Activated CD4-positive, alpha-beta memory T cell treated with anti-CD3 and anti-CD28 coated beads for 36 hours (primary cell): ENCODE measurements at places on chromosomes 7 and 10.

DNA sequence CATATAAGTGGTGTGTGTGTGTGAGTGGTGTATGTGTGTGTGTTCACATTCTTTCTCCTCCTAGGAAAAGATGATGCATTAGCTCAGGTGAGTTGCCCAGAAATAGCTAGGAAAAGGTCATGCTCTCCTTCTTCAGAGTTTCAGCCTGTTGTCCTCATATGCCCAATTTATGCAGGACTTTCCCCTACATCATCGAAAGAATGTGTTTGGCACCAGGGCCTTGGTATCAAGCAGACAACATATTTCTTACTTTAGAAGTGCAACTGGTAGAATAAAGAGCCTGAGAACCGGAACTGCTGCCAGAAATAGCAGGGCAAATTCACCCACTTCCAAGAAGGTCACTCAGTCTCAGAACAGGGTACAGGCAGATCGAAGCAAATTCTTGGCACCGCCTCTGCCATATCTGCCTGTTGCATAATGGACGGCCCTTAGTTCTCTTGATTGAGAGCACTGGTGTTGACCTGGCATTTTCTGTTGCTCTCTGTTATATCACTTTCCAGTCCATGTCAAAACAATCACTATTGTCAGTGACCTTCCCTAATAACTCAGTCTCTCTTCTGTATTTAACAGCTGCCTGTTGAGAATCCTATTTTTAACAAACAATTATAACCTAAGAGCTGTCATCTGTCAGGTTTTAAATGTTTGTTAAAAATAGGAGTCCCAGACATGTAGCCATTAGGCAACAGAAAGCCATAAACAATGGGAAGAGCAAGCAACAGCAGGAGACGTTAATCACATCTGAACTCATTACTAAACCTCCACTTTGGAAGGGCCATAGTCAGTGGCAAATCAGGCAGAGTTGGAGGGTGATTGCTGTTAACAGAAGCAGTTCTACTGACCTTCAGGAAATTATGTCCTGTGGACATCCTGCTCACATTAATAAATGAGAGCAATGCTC, 20.7 kb downstream of the ADRB1 start:
- DNase-seq = no peak

GRCh38 chr7:131241386-131241785, 86.3 kb upstream of the MKLN1 start:
- DNase-seq = no peak

DNA sequence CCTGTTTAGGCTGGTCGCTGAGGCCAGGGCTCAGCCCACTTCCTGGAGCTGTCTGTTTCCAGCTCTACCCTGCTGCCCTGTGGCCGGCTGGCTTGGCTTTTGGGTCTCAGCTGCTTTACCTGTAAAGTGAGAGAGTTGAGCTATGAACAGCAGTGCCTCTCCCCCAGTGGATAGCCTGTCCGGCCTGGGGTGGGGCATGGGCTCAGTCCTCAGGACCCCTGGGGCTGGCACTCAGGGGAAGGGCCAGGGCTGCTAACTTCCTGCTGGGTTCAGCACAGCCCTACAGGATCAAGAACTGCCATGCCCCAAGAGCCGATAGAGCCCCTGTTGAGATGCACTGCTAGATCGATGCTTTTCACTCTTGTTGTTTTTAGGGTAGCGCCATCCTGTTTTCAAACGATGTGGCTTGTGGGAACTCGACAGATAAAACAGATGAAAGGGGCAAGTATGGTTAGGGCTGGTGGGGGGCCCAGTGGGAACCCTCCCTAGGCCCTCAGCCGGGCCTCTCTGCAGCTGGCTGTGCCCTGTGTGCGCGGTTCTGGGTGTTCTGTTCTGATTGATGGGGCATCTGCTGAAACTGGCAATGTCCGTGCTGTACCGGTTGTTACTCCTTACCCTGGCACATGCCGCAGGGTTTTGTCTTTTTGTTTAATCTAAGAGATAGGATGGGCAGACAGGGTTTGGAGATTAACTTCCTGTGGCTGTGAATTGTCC, 10.0 kb upstream of the SFRP5 start:
- DNase-seq = peak; percentile 17

DNA sequence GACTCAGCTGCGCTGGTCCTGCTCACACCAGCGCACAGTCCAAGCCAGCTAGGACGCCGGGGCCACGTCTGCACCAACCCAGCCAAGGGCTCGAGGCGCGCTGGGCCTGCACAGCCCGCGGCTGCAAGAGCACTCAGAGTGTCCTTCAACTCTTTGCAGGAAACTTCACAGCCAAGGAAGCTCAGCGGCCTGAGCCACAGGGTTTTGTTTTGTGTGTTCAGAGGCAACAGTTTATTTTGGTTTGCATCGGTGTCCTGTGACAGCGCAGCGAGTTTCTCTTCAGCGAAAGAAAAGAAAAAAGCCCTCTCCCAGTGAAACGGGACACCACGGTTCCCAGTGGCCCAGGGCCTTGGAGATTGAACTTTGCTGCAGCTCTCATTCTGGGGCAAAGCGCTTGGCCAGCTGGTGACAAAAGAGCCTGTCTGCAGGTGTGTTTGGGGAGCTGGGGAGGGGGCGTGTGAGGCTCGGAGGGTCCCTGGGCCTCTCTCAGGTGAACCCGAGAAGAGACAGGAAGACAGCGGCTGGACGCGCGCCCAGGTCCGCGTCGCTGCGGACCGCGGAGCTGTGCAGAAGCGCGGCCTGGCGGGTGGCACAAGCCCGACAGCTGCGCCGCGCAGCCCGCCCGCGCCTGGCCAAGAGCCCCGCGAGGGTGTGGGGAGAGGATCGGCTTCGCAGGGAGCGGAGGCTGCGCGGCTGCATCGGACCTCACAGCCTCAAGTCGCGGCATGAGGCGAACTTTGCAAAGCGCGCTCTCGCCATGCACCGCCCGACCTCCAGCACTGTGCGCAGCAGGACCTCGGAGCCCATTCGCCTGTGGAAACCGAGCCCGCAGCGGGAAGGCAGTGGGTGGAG, 922 bp downstream of the CXCL12 start:
- no peak for DNase-seq

DNA sequence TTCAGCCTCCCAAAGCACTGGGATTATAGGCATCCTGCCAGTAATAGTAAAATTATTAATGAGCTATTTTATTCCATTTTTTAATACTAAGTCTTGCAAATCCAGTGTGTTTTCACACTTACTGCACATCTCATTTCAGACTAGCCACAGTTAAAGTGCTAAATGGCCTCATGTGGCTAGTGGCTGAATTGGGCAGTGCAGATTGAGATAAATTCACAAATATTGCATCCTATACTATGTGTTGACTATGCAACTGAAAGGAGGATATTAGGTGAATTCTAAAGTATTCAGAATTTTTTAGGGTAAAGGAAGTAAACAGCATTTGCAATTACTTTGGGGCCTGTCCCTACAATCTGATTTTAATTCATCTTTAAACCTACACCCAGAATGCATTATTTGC, 10.2 kb downstream of the APBB1IP start:
- DNase-seq = no peak

- DNase-seq = no peak
These were observed 5.7 kb downstream of the CUBN start for GRCh38 chr10:17123961-17124360.

DNA sequence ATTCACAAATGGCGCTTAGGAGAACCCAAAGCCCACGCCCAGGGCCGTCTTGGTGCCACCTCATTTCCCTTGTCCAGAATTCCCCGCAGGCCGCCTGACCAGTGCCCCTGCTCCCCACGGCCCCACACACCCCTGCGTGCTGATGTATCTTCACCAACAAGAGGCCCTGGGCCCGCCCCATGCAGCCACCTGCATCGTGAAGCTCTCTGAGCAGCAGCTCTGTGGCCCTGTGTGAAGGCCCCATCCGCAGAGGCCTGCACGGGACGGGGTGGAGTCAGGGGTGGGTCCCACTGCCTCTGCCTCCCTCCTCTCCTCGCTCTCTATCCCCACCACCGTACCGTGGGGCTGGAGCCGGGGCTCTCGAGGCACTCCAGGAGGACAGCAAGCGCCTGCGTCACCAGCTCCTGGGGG, 14.7 kb downstream of the BRAT1 start:
- DNase-seq = no peak

DNA sequence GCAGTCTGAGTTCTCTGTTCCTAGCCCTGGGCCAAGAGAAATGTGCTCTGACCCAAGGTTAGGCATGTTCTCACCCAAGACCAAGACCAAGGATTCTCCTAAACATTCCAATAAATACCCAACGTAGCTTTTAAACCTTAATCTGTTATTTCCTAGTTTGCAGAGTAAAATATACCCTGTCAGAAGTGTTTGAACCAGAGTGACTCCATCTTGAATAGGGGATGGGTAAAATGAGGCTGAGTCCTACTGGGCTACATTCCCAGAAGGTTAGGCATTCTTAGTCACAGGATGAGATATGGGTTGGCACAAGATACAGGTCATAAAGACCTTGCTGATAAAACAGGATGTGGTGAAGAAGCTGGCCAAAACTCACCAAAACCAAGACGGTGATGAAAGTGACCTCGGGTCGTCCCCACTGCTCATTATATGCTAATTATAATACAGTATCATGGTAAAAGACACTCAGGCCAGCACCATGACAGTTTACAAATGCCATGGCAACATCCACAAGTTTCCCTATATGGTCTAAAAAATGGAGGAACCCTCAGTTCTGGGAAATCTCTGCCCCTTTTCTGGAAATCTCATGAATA, 27.7 kb downstream of the PLXNA4 start:
- DNase-seq = peak; percentile 66

- DNase-seq = no peak
These were observed 35.9 kb downstream of the FZD1 start for GRCh38 chr7:91299952-91300775.

- no peak for DNase-seq
These were observed 72.5 kb upstream of the KCTD7 start for GRCh38 chr7:66556177-66556548.

DNA sequence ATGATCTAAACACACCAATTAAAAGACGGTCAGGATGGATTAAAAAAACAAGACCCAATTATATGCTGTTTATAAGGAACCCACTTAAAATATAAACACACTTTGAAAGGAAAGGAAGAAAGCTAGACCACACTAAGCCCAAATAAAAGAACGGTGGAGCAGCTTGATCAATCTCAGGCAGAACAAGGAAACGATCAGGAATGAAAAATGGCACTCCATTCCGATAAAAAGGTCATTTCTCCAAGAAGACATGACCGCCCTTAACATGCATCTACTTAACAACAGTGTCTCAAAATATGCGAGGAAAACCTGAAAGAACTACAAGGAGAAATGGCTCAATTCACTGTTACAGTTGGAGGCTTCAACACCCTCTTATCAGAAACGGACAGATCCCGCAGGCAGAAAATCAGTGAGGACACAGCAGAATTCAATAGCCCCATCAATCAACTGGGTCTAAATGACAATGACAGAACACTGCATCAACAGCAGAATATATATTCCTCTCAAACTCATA, 210.0 kb downstream of the MAD1L1 start:
- DNase-seq = no peak
